CD4-positive, alpha-beta T cell (primary cell): ENCODE measurements at places on chromosomes 6 and 20.

DNA sequence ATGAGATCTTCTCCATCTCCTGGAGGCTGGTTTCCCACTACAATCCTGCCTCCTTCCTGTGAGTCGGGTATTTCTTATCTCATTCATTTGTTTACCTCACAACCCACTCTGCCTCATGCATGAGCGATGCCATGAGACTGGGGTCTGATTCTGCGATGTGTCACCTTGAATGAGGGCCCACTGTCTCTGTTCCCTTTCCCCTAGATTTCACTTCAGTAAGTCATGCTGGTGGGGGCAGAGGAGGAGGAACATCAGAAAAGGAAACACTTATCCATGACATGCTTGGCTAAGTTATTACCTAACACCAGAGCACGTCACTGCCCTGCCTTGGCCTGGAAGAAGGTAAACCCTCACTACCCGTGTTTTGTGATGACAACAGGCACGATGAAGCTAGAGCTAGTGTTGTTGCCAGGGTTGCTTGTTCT, 337.4 kb upstream of the PRDM1 start:
- H3K36me3 ChIP-seq = no peaks in the 10 kb centered on the region
- no peak overlapping the region for H3K27ac ChIP-seq
- no peak for DNase-seq
- H3K4me3 ChIP-seq = no peak overlapping the region
- H3K4me1 ChIP-seq = no peaks in the 10 kb centered on the region

DNA sequence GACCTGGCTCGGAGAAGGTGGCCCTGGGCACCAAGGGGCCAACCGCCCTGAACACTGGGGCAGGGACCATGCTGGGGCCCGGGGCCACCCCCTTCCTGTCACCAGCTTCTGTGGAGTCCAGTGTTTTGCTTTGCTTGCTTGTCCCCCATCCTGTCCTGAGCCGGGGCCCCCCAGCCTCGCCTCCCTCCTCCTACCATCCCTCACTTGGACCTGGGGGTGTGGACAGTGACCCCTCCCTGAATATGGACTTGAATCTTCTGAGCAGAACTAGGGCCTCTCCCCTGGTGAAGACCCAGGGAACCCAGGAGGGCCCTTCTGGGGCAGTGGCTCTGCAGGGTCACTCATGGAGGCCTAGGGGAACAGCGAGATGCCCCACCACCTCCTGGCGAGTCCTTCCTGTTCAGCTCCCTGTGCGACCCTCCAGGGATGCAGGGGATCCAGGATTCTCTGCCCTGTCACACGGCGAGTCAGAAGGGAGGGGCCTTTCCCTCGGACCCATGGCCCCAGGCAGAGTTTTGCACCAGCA, 41.6 kb downstream of the VSTM2L start:
- no peaks in the 10 kb centered on the region for H3K36me3 ChIP-seq
- DNase-seq = no peak
- no peak overlapping the region for H3K4me3 ChIP-seq
- H3K27ac ChIP-seq = no peak overlapping the region
- no peaks in the 10 kb centered on the region for H3K4me1 ChIP-seq

DNA sequence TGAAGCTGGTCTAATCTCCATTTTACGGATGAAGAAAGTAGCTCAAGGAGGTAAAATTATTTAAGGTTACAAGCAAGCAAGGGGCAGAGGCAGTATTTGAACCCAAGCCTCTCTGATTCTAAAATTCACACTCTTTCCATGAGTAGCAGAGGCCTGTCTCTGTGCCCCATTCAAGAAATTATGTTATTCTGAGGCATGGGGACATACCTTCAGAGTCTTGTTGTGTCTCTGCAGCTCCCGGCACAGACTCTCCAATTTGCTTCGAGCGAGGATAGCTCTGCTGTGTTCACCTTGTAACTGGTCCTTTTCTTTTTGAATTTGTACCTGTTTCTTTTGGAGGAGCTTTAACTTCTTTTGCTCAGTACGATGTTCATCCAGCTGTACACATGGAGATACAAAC, 21.5 kb downstream of the TXLNB start:
- H3K4me1 ChIP-seq = no peaks in the 10 kb centered on the region
- DNase-seq = no peak
- no peaks in the 10 kb centered on the region for H3K27me3 ChIP-seq
- no peak overlapping the region for H3K4me3 ChIP-seq
- H3K36me3 ChIP-seq = no peaks in the 10 kb centered on the region

GRCh38 chr20:61847420-61847748, 218.3 kb downstream of the TAF4 start:
- no peak for DNase-seq
- no peak overlapping the region for H3K4me3 ChIP-seq
- H3K36me3 ChIP-seq = no peaks in the 10 kb centered on the region
- H3K27ac ChIP-seq = no peak overlapping the region
- H3K4me1 ChIP-seq = no peaks in the 10 kb centered on the region
- no peaks in the 10 kb centered on the region for H3K27me3 ChIP-seq

DNA sequence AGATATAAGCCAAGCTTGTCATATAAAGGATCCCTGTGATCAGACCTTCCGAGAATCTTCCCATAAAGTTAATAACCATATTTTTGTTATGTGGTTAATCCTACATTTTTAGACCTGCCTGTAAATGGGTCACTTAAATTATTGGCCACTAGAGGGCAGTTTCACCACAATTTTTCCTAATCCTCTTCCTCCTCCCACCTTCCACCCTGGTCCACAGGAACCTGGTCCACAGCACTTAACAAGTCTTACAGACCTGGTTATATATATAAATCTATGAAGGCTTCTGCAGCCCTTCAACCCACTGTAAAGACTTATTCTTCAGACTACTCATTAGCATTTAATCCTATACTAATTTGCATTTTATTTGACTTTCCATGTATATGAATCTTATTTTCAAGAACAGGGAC, 28.3 kb downstream of the MRS2 start:
- no peaks in the 10 kb centered on the region for H3K36me3 ChIP-seq
- H3K27me3 ChIP-seq = no peaks in the 10 kb centered on the region
- no peak for DNase-seq
- H3K27ac ChIP-seq = no peak overlapping the region
- no peaks in the 10 kb centered on the region for H3K4me1 ChIP-seq
- H3K4me3 ChIP-seq = no peak overlapping the region

- peaks cover 30% of the 10 kb centered on the region for H3K27me3 ChIP-seq
- peaks cover 21% of the 10 kb centered on the region for H3K4me1 ChIP-seq
- H3K36me3 ChIP-seq = no peaks in the 10 kb centered on the region
- H3K27ac ChIP-seq = no peak overlapping the region
- peak overlapping the region; percentile 80 for H3K4me3 ChIP-seq
Observed at GRCh38 chr6:167825332-167826229, 1.1 kb upstream of the AFDN start.

DNA sequence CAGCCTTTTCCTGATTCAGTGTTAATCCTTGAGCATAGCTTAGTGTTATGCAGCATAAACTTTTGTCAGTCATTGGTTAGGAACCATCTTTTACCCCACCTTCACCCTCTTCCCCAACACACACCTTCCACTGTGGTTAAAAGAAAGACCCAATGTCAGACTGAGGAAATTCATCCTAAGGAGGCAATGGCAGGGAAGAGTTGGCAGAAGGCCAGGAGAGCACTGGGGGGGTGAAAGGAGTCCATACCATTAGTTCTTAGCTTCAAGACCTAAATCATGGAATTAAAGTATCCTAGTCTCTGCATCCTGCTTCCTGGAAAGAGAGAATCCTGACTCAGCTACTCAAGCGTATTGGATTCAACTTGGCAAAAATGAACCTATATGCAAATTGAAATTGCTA, 16.9 kb upstream of the TAB2 start:
- H3K27me3 ChIP-seq = no peaks in the 10 kb centered on the region
- no peaks in the 10 kb centered on the region for H3K4me1 ChIP-seq
- no peak for DNase-seq
- H3K36me3 ChIP-seq = no peaks in the 10 kb centered on the region

GRCh38 chr6:136534268-136534667, 16.0 kb downstream of the MAP7 start:
- DNase-seq = no peak
- H3K27me3 ChIP-seq = no peaks in the 10 kb centered on the region
- no peaks in the 10 kb centered on the region for H3K4me1 ChIP-seq
- no peak overlapping the region for H3K4me3 ChIP-seq
- no peaks in the 10 kb centered on the region for H3K36me3 ChIP-seq
- no peak overlapping the region for H3K27ac ChIP-seq

- H3K36me3 ChIP-seq = no peaks in the 10 kb centered on the region
- no peaks in the 10 kb centered on the region for H3K4me1 ChIP-seq
- no peak overlapping the region for H3K4me3 ChIP-seq
- H3K27ac ChIP-seq = no peak overlapping the region
- H3K27me3 ChIP-seq = no peaks in the 10 kb centered on the region
Observed at GRCh38 chr20:9024606-9025005, 44.3 kb upstream of the PLCB4 start.

DNA sequence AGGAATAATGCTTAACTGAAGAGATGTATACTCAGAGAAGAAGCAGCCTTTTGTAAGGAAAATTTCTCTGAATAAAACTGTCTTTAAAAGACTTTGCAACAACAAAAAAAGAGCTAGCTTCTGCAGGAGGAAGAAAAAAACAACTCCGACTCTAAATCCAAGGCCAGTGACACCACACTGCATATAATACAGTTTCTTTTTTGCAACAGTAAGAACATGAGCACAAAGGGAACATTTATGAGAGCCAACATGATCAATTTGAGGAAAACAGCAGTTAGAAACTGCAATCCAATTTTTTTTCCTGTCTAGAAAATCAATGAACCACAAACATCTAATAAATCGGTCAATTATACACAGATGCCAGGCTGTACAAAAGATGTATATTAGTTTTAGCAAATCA, 42.9 kb upstream of the UST start:
- no peaks in the 10 kb centered on the region for H3K27me3 ChIP-seq
- H3K36me3 ChIP-seq = no peaks in the 10 kb centered on the region
- no peak for DNase-seq

- H3K4me1 ChIP-seq = peaks cover 37% of the 10 kb centered on the region
- DNase-seq = no peak
- H3K36me3 ChIP-seq = no peaks in the 10 kb centered on the region
Observed at GRCh38 chr6:90464507-90464906, 122.4 kb downstream of the MAP3K7 start.

DNA sequence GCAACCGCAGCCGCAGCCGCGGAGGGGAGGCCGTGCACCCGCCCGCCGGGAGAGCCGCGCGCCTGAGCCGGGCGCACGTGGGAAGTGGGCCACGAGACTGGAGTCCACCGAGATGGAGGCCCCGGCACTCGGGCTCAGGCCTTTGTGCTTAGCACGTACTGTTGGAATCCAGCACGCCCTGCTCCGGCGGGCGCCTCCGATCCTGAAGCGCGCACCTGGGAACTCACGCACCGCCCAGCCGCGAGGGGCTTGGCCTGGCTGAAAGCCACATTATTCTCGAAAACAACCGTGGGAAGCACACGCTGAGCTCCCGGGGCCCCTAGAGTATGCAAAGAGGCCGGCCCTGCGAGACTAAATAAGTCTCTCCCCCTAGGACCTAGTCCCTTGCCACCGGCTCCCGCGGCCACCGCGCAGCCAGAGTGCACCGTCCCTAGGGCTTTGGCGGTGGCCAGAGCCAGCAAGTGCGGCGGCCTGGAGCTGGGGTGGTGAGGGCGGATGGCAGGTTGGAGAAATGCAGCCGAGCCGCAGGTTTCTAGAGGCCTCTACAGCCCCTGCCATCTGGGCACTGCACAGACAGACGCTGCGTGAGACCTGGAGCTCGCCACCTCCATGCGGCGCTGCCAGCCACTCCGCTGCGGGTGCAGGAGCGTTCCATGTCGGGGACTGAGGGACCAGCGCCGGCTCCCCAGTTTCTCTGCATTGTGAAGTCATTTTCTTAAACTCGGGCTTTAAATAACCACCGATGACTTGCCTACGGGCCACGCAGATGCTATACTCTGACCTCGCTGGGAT, 42.0 kb upstream of the LY86 start:
- H3K27me3 ChIP-seq = peaks cover 33% of the 10 kb centered on the region
- DNase-seq = no peak
- no peaks in the 10 kb centered on the region for H3K36me3 ChIP-seq
- H3K27ac ChIP-seq = no peak overlapping the region
- peak overlapping the region; percentile 51 for H3K4me3 ChIP-seq
- peaks cover 13% of the 10 kb centered on the region for H3K4me1 ChIP-seq

DNA sequence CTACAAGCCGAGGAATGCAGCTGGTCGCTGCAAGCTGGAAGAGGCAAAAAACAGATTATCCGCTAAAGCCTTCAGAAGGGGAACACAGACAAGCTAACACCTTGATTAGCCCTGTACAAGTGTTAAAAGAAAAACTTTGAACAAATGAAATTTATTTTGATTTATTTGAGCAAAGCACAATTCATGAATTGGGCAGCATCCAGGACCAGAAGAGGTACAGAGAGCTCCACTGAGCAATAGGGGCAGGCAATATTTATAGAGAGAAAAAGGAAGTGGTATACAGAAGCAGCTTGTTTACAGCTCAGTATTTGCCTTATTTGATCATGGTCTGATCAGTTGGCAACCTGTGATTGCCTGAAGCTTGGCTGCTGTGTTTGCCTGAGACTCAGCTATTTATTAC, 17.6 kb downstream of the HLA-DOB start:
- H3K4me3 ChIP-seq = no peak overlapping the region
- H3K4me1 ChIP-seq = peaks cover 9% of the 10 kb centered on the region
- H3K27me3 ChIP-seq = peaks cover 11% of the 10 kb centered on the region
- H3K27ac ChIP-seq = no peak overlapping the region
- H3K36me3 ChIP-seq = no peaks in the 10 kb centered on the region

DNA sequence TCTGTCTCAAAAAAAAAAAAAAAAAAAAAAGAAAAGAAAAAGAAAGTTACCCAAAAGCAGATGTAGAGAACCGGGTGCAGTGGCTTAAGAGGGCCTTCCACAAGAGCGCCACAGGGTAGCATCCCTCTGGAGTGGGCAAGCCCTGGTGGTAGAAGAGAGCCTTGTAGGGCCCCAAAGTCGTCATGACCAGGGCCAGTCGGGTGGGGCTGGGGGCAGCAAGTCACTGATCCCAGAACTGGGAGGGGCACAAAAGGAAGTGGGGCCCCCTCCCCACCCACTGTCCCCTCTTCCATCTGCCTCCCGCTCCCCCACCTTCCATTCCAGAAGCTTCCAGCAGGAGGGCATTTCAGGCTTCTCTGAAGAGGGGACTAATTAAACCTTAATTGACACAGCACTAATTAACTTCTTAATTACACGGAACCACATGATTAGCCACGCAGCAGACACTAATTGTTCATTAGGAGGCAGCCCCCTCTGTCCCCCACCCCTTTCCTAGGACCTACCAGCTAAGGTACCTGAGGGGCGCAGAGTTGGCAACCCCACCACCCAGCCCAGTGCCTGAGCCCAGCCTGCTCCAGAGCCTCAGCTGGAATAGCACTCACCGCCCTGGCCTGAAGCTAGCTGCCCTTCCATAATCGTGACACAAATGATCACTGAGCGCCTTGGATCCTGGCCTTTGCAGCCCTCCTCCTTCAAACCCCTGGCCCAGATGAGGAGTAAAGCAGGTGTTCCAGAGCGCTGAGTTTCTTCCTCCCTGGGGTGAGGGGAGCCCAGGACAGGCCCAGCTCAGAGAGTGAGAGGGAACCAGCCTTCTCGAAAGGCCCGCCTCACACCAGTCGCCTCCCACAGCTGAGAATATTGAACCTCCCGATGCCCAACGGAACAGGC, 34.8 kb downstream of the MDFI start:
- no peaks in the 10 kb centered on the region for H3K4me1 ChIP-seq
- H3K4me3 ChIP-seq = no peak overlapping the region
- H3K27ac ChIP-seq = no peak overlapping the region
- no peaks in the 10 kb centered on the region for H3K36me3 ChIP-seq
- H3K27me3 ChIP-seq = peaks cover 8% of the 10 kb centered on the region
